ENCODE measurements at places on chromosomes 3 and 15.
A peak's percentile ranks its signal among the peaks of the same experiment; 100 is the strongest.

GRCh38 chr3:30934208-30934550 lies 39.7 kb upstream of the GADL1 start:
- peak; percentile 48 for DNase-seq

DNA sequence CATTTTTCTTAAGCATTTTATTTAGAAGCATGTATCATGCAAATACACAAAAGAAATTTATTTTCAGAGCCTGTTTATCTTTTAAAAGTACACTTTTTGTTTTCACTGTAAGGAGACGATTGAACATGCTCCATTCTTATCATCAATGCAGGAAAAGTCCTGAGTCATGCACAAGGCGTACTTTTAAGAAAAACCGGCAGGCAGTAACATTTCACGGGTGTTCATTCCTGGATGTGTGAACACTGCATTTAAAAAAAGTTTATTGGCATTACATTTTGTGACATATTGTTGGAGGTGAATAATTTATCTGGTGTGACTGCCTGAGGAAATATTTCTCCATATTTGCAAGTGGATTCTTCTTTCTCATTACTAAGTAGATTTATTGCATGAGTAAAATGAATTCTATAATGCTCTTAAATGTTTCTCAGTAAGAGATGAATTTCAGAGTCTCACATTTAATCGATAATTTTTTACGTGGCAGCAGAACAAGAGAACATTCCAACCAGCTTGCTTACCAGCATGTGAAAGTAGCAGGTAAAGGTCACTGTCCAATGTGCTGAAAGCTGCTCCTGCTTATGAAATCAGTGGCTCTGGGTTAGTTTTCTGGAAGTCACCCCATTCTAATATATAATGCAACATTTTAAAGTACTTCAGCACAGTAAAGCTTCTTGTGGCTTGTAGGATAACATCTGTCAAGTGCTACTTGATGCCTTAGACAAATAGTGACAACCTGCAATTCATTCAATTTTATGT lies 87.0 kb downstream of the SV2B start:
- DNase-seq: no peak

DNA sequence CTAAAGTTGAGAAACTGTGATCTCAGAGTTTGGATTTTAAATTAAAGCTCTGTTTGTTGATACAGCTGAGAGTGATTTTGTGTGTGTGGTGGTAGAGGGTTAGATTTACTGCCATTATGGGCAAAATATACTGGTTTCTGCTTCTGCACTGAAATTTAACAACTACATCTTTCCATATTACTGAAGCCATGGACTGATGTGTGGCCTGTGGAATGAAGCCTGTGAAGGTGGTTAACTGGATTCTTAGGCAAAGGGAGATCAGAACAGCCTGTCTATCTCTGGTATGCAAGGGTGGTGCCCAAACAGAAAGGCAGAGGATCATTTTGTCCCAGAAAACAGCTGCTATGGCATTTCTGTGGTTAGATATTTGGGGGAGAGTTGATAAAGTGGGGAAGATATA lies 297.3 kb upstream of the THBS1 start:
- DNase-seq: no peak

- no peak for DNase-seq
These were observed 9.7 kb upstream of the PGPEP1L start for GRCh38 chr15:99017322-99017701.

DNA sequence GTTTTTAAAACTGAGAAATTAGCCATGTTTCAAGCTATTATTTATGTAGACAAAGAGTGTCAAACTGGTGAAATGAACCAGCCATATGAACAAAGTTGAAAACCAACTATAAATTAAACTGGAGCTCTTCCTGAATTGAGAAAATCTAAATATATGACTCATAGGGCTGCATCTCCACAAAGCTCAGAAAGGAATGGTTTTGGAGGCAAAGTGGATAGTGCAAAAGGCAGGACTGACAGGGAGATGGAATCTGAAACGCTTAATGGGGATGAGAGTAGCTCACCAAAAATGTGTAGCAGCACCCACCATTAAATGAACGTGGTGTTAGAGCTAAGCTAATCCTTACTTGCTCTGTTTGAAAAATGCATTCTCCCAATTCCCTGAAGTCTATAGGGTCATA lies 1066.0 kb downstream of the AGBL1 start:
- no peak for DNase-seq

- DNase-seq: no peak
These were observed 14.5 kb downstream of the H1-8 start for GRCh38 chr3:129557548-129557894.

GRCh38 chr15:74384881-74385643 lies 17.6 kb upstream of the CYP11A1 start:
- DNase-seq: no peak

DNA sequence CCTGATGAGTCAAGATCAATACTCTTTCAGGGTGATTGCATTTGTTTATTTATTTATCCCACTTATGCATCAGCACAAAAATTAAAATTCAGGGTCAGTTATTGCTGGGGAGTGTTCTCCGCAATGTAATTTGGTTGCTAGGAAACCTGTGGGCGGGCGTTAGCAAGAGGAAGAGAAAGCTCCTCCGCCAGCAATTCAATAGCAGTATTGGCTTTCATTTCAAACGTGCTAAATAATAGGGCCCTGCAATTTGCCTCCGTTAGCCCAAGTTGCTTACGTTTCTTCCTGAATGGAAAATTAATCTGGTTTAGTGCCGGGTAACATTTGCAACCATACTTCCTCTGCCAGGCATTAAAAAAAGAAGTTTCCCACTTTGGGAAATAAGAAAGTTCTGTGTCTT lies 35.5 kb upstream of the PLCL2 start:
- DNase-seq: peak; percentile 78

GRCh38 chr3:193481436-193481835 lies 73.3 kb downstream of the ATP13A4 start:
- no peak for DNase-seq

DNA sequence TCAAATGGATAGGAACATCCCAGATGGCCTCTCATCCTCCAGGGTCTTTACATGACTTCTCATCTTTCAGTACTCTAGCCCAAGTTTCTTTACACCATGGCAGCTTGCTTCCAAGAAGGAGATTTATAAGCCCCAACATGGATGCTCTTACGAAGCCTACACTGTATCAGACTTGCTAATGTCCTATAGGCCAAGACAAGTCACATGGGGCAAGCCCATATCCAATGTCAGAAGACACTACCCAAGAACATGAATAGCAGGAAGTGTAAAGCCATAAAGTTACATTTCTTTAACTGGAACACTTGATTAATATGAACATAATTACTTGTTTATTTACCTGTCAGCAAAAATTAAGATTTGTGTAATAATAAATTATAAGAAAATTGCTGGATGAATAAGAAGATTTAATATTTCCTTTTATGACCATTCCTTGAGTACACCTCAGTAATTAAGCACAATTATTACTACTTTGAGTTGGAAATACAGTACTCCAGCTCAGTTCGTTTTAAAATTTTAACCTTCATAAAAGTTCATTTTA lies 5.1 kb downstream of the SPESP1 start:
- no peak for DNase-seq

- no peak for DNase-seq
These were observed 5.0 kb downstream of the DNAJB8 start for GRCh38 chr3:128461731-128462130.

DNA sequence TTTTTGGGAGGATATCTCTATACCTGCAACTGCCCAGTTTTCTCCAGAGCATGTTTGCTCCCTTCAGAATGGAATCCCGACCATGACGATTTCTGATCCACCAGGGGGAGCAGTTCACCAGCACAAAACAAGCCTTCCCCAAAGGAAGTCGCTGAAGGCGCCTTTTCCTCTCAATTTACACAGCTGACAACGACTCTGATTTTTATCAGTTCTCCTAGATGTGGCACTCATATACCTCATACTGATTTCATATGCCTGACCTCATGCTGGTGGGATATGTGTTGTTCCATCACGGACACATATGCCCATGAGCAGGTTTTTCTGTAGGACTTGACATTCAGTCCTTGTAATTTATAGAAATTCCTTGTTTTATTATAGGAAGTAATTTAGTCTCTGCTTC lies 1028.2 kb downstream of the MCTP2 start:
- peak; percentile 84 for DNase-seq

DNA sequence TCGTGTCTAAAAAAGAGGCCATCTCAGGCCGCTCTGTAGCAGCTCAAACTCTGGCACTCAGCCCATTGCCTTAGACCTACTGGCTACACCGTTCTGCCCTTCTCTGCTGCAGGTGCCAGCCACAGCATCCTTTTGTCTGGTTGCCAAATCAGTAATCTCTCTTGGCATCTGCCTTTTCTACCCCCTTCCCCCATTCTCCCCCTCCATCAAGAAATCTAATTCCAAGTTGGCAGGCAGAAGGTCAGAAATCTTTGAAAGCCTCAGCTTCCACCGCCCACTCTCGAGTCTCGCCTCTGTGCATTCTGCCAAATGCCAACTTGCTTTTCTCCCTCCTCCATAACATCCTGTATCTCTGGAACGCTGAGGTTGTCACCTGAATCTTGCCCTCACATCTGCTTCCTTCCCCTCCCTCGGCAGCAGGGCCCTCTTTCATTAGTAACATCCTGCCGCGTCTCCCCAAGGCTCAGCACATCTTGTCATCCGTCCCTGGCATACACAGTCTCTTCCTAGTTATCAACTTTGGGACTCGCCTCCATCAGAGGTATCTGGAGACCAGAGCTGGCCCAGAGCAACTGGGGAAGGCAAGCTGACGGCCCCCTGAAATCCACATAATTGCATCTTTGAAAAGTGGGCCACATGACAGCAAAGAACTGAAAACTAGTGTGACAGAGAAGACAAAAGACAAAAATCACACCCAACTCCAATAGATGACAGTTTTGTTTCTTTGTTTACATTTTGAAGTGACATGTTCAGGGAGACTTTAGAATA lies 312.0 kb upstream of the CCDC54 start:
- peak; percentile 30 for DNase-seq

DNA sequence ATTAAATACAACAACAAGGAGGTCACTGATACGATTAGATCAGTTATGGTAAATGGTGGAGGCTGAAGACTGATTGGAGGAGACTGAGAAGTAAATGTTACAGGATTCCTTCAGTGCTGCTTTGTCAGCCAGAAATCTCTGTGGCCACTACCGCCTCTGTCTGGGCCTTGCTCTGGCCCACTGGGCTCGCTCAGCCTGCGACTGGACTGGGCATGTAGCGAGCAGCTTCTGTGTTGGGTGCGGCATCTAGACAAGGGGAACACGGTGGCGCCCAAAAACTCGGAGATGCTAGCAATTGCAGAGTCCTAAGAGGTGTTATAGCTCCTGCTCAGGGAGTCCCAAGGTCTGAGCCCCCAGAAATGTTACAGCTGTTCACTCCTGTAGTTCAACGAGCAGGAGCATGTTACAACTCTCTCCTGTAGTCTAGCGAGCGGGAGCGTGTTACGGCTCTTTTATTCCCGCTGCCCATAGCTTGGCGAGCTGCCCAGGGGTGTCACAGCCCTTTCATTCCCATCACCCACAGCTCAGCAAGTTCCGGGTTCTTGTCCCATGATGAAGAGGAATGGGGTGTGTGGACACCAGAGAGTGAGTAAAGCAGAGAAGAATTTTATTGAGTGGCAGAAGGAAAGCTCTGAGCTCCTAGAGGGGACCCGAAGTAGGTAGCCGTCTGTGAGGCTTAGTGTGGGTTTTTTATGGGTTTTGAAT lies 24.7 kb downstream of the SLC15A2 start:
- DNase-seq: no peak

DNA sequence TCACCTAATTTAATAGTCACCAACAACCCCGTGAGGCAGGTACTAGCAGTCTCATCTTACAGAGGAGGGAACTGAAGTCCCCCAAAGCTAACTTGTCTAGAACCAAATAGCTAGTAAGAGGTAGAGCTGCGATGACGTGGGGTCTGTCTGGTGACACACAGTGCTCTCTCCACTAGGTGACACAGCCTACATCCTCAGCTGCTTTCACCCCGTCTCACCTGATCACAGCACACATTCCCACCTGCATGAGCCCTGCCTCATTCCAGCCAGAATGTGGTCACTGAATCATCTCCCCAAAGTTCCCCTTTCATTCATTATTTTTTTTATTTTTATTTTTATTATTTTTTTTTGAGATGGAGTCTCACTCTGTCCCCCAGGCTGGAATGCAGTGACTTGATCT lies 21.3 kb upstream of the MAGEF1 start:
- no peak for DNase-seq

- DNase-seq: no peak
These were observed 34.9 kb upstream of the CILP start for GRCh38 chr15:65246026-65246714.

GRCh38 chr15:92810418-92811138 lies 89.5 kb upstream of the CHD2 start:
- peak; percentile 63 for DNase-seq

DNA sequence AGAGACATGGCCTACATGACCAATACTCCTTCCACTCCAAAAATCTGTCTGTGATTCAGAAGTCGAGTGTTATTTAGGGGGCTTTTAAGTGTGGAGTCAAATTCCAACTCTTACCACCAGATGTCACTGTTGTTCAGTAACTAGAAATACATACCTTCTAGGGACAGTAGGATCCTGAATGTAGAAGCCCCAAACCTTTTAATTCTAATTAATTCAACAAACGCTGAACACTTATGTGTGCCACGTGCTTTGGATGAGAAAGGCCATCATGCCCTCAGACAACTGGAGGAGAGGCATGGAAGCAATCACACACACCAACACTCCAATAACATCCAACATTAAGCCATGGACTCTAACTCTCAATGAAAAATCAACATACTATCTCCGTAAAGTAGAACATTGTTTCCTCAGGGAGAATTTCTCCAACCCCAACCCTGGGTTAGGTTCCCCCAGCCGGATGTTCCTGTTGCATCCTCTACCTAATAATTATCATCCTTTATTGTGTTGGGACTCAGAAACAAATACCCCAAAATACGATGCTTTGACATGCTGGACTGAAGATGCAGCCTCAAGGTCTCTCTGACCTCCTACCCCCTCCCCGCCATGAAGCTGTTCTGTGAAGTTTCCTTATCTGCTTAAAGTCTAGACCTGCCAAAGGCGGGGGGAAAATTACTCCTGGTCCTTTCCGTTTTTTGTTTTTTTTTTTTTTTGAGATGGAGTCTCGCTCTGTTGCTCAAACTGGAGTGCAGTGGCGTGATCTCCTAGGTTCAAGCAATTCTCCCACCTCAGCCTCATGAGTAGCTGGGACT lies 8.0 kb upstream of the CCDC13 start:
- peak; percentile 80 for DNase-seq

- no peak for DNase-seq
These were observed 31.5 kb downstream of the SRGAP3 start for GRCh38 chr3:9217784-9218513.

DNA sequence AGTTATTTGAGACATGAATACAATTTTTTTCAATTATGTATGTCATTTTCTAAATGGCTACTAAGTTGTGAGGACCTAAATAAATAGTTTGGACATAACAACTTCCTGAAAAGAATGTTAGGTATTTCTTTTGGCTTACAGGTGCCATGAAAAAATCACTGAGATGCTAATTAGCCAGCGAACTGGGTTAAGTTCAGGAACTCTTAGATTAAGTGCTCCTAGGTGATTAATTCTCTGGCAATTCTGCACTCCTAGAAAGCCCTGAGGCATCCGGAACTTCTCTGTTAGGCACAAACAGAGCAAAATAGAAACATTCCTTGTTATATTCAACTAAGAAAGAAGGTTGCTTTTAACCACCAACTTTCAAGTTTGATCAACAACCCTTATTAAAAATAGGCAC lies 192.3 kb downstream of the STAG1 start:
- DNase-seq: no peak
